Activated CD4-positive, CD25-positive, alpha-beta regulatory T cell (primary cell): ENCODE measurements at places on chromosomes 16 and 17.

DNA sequence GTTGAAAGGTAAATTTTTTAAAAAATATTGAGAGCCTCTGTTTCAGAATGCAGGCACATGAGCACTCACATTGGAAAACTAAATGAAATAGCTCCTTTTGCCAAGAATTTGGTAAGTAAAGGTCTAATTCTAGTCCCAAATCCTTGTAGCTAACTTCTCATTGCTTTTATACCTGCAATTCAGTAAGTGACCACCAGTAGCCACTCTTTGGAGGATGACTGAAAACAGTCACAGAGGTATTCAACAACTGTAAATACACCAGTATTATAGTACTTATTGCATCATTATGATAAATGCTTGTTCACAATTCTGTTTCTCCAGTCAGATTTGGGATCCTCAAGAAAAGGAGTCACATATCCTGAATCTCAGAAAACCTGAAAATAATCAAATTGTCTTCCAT lies 562.4 kb upstream of the CDH11 start:
- DNase-seq = no peak

DNA sequence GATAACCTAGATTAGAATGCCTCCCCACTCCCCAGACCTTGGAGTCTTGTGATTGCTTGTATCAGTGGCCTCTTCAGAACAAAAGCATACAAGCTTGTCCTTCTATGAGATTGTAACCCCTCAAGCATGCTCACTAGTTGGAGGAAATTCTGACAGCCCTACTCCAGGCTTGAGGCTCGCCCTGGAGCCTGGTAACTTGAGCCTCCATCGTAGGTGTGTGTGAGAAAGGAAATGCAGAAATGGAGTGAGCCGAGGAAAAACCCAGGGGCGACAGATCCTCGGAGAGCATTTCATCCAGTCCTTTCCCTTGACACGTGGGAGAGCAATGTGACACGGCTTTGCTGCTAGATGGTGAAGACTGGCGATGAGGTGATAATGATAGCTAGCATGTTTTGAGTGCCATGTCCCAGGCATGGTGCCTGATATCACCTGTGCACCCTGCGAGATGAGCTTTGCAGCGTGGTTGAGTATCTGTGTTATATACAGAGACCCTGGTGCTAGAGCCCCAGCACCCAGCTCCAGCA lies 31.2 kb downstream of the GNAO1 start:
- DNase-seq = no peak

DNA sequence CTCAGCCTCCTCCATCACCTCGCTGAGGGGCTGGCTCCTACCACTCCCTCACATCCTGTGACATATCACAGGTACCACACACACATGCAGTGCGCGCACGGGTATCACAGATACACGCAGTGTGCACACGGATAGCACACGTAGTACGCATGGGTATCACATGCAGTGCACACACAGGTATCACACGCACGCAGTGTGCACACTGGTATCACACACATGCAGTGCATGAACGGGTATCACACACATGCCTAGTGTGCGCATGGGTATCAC lies 30.1 kb downstream of the ACSF3 start:
- DNase-seq = no peak

DNA sequence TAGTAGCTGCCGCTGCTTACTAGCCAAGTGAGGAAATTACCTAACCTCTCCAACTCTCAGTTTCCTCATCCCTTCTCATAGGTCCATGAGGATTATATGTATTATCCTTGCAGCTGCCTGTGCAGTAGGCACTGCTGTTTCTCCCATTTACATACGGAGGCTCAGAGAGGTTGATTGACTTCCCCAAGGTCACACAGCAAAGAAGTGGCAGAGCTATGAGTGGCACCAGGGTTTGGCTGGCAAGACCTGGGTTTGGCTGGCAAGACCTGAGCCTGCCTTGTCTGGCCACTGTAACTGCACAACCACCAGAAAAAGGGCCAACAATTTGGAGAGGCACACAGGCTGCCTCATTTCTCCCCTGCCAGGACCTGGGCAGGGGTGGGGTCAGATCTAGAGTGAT lies 2.5 kb upstream of the NDRG4 start:
- DNase-seq = no peak

GRCh38 chr17:32497431-32498205 lies 10.8 kb downstream of the CDK5R1 start:
- DNase-seq = no peak

DNA sequence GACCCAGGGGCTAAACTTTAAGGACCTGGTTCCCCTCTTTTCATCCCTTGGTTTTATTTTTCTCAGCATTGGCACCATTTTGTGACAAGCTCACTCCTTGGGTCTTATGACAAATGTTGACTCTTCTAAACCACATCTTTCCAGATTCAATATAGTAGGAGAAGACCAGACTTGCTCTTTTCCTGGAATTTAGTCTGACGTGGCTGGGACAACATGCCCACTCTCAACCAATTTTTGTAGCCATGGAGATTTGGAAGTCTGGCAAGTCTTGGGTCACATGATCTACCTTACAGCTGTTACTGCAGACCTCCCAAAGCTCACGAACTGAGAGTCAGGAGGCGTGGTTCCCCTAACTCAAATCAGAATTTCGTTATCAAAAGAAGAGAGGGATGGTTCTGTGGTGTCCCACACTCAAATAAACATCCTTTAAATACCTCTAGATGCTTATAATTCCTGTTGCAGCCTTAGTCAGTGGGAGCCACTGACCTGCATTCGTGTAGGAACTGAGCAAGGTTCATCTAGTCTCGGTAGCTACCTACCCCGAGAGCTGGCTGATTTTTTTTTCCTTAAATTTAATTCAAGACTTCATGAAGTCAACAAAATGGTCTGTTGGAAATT lies 683.5 kb downstream of the MAF start:
- DNase-seq = no peak

DNA sequence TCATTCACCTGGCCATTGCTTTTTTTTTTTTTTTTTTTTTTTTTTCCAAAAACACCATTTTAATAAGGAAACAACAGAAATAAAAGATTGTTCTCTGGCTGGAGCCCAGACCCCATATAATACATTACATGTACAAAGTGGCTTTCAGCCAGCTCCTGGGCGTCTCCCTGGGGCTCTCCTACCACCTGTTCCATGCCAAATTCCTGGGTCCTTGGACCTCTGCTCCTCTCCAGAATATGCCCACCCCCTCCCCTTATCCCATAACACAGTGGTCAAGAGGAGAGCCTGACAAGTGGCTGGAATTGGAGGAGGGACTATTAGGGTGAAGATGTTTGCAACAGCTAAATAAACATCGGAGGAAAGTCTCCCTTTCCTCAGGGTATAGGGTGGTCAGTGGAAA lies 3.6 kb upstream of the PHF12 start:
- DNase-seq = no peak

DNA sequence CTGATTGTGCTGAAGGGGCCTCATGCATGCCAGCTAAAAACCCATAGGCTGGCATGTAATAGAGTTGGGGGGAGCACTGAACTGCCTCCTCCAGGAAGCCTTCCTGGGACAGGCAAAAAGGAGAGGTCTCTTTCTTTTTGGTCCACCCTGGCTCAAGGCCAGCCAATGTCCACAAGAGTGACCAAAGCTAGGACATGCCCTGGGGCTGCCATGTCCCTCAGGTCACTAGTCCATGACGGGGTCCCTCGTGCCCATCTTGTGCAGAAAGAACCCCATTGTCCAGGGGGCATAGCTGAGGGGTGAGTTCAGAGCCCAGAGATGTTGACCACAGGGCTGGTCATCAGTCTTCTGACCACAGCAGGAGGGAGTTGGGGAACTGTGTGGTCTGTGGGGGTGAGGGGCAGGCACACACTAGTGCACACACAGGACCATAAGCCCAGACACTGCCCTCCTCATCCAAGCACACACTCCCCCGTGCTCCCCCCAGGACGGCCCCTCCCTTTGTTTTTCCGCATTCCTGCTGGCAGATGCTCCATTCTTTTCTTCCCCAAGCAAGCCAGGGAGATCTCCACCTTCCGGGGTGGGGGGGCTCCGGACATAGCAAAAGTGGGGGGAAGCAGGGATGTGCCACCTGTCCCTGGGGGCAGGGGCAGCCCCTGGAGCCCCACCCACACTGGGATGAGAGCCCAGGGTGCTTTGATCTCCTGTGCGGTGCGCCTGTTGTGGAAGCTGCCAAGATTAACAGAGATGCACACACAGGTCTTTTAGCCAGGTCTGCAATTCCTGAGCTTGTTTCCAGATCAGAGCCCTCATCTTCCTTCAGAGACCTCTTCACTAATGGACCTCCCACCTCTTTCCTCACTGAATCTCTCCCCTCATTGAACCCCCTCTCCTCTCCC lies 25.2 kb upstream of the PHB1 start:
- DNase-seq = no peak

DNA sequence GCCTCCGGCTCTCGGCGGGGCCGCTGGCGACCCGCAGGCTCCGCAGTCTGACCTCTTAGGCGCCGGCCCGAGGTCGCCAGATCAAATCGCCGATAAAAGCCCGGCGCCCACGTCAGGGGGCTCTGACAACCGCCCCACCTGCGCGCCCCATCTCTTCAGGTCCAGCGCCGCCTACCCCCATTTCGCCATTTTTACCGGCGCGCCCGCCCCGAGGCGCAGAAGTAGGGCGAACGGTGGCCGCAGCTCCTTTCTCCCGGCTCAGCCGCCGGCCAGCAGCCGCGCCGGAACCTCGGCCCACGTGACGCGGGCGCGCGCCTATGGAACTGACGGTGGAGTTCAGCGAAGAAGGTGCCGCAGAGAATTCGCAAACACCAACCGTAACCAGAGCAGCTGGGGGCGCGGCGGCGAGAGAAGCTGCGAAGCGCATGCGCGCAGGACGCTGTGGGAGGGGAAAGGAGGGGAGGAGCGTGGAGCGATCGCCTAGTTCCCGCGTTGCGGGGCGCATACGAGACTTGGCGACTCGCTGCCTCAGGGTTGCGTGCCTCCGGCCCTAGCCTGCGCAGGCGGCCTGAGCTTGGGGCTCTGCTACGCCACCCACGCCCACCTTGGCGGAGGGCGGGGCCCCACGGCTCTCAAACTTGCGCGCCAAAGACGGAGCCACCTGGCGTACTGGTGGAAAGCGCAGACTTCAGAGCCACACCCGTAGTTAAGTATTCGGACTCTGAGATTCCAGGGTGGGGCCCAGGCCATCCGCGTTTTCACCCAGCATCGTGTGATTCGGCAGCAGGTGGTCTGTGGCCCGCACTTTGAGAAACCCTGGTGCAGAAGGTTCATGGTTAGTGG lies at the start of gene TRIM37:
TSS of gene TRIM37 (minus strand) at position 418 of the 843 bp plus-strand sequence. CDS start 419 bp downstream, outside the sequence.
- peak; percentile 97 for DNase-seq

- peak; percentile 16 for DNase-seq
These were observed 2.4 kb upstream of the USP36 start for GRCh38 chr17:78842881-78843565.

- peak; percentile 32 for DNase-seq
These were observed 12.5 kb downstream of the SAMD14 start for GRCh38 chr17:50117202-50118051.

- no peak for DNase-seq
These were observed 34.8 kb downstream of the FAM20A start for GRCh38 chr17:68566442-68566738.

GRCh38 chr17:50618941-50619340 lies 15.7 kb upstream of the ABCC3 start:
- no peak for DNase-seq

DNA sequence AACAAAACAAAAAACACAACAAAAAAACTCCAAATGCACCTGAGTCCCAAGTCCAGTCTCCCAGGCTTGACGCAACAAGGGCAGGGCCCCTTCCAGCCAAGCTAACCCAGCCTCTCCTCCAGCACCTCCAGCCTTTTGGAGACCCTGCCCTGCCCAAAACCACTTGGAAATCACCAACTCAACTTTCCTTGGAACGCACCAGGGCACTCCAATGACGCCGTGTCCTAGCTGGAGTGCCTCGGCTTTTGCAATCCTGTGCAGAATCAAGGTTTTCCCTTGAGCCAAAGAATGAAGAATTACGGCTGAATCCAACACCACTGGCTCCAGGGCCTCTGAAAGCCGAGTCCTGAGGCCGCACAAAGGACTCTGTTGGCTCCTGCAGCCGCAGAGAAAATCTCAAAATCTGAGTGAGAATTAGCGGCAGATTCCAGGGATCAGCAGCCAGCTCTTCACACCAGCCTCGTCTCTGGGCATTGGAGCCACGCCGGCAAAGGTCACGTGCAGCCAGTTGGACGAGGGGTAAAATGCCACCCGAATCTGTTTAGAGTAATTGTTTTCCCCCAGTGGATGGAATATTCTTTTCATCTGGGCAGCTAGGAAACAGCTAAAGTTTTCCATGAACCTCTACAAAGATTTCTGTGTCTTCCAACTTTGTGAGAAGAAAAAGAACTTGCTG lies 9.7 kb upstream of the BAIAP2 start:
- DNase-seq = no peak

- no peak for DNase-seq
These were observed 46.6 kb downstream of the NUP93 start for GRCh38 chr16:56776562-56776961.

DNA sequence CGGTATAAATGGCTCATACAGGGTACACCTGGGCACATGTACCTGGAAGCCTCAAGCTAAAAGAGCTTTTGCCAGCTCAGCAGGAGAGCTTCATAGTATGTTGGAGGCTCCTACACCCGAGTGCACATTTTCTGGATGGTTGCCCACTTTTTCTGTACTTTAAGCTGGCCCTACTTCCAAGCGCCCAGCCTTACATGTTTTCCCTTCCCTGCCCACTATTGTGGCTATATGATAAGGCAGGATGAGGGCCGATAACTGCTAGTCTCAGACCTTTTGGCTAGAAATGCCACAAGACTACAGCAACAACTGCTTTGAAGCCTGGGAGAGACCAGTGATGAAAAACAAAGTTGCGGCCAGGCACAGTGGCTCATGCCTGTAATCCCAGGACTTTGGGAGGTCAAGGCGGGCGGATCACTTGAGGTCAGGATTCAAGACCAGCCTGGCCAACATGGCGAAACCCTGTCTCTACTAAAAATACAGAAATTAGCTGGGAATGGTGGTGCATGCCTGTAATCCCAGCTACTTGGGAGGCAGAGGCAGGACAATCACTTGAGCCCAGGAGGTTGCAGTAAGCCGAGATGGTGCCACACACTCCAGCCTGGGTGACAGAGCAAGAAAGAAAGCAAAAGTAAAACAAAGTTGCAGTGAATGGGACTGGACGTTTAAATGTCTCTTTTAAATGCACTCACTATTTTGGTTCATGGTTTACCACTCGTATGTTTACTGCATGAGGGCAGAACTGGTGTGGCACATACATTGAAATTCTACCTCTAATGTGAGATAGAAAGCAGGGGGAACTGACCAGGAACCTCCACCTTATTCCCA lies 14.2 kb upstream of the MARCHF10 start:
- DNase-seq = no peak
